Liver (tissue), 10 donors: ENCODE measurements at places on chromosomes 7 and 10.

- DNase-seq = no peak
Observed at GRCh38 chr7:148746135-148746534, 47.4 kb downstream of the CUL1 start.

GRCh38 chr10:79392506-79393176 lies 45.4 kb downstream of the PPIF start:
- no peak for DNase-seq

GRCh38 chr10:102283890-102284289 lies 38.6 kb downstream of the GBF1 start:
- DNase-seq = no peak

- no peak for DNase-seq
Observed at GRCh38 chr7:21690705-21691104, 147.9 kb downstream of the DNAH11 start.

- no peak for DNase-seq
Observed at GRCh38 chr7:135386776-135387175, 123.1 kb downstream of the CNOT4 start.

DNA sequence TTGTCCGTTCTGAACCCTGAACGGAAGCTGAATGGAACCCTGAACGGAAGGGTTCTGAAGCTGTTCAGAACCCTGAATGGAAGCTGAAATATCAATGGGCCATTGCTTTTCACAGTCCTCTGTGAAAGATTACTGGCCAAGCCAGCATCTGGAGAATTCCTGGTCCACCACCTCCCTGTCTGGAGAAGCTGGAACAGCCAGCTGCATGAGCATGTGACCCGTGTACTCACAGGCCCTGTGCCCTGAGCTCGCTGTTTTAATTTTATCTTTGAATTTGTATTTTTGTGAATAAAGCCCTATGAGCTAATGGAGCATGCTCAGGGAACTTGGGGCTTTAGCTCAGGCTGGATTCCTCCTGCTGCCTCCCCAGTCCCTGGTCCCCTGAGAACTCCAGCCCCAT lies 37.2 kb downstream of the HTRA1 start:
- DNase-seq = no peak

DNA sequence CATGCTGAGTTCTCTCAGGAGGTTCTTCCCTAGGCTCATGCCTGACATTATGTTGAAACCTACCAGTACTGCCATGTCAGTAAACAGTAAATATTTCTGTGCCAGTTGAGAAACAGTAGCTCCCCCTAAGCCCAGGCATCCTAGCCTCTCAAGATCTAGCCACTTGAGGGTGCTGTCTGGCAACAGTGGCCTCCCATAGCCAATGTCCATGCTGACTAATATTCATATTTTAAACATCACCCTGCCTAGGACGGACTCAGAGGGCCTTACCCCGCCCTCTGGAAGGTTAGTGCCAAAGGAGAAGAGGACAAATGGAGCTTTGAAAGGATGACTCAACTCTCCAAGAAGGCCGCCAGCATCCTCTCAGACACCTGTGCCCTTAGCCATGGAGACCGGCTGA lies 7.7 kb downstream of the ACSM6 start:
- DNase-seq = no peak

DNA sequence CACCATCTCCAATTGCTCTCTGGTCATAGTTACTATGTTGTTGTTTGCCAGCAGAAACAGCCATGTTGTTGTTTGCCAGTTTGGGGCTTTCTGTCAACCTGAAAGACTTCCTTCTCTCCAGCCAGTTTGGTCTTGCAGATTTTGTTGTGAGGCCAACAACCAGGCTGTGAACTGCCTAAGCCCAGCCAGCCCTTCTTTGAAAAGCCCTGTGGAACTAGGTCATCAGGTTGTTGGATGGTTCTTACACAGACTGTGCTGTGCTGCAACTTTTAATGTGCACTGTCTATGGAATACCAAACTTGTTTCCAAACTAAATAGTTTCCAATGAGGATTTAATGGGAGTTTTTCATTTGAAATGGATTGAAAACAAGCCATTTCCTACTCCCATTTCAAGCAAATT lies 592.7 kb upstream of the GALNT17 start:
- DNase-seq = no peak

DNA sequence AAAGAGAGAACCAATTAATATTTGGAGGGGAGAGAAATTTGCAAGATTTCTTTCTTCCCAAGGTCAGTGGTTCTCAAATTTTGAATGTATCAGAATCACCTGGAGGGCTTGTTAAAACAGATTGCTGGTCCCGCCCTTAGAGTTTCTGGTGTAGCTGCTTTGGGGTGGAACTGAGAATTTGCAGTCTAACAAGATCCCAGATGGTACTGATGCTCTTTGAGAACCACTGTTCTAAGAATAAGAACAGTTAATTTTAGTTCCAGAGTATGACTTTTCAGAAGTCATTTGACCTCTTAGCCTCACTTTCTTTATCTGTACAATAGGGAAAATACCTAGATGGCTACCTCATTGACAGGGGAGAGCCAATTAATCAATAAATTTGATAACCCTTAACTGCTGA lies 161.6 kb downstream of the PRKG1 start:
- DNase-seq = no peak

DNA sequence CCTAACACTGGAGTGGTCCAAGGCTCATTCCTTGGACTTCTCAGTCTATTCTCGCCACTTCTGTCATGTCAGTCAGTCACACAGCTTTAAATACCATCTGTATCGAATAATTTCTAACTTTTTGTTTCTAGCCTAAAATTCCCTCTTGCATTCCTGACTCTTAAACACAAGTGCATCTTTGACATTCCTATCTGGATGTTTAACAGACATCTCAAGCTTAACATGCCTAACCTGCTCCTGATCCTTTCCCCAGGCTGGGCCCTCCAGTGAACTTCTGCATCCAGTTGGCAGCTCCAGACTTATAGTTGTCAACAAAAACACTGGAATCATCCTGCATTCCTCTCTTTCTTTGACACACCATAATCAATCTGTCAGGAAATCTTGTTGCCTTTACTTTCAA lies 4.5 kb upstream of the ABCB4 start:
- no peak for DNase-seq

GRCh38 chr10:95840681-95841080 lies 67.1 kb upstream of the CC2D2B start:
- DNase-seq = no peak

DNA sequence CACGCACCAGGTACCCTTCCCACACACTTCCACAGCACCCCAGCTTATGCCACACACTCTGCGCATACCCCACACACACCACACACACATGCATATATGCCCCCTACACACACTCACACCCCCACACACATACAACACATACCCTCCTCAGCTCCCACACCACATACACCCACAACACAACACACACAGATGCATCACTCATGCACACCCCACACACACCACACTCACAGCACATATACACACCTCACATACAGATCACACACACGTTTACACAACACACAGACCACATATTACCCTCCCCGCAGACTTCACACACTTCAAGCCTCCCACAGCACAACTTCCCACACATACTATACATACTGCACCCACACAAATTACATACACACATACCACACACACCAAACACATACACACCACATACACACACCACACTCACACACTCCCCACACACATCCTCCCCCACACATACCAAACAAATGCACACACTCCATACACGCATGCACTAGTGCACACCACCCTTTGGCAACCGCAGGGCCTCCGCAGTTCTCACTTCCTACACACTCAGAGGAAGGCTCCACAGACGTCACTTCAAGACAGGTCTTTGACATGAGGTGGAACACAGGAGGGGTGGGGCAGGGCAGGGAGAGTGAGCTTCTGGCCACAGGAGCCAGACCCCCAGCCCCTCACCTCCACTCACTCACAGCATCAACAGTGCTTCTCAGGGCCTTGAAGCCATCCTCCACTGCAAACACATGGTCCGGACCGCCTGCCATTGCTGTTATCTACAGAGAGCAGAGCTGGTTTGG lies 18.5 kb upstream of the ANTXRL start:
- DNase-seq = peak; percentile 28

- DNase-seq = no peak
Observed at GRCh38 chr10:89601728-89602361, 43.2 kb downstream of the PANK1 start.

DNA sequence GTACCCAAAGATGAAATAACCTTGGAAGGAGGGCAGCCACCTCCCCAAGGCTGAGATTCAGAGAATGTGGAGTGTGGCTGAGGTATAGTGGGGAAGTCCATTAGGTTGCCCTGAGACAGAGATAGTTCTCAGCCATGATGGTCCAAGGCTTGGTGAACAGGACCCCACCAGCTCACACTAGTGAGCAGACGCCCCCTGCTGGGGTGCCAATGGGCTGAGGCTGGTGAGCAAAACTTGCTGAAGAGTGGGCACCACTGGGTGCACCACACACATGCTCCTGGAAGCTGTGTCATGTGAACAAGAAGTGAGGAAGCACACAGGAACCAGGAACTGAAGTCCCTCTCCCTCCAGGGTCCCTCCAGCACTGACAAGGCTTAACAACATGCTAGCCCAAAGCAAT lies 8.9 kb downstream of the FBXL13 start:
- DNase-seq = peak; percentile 60

DNA sequence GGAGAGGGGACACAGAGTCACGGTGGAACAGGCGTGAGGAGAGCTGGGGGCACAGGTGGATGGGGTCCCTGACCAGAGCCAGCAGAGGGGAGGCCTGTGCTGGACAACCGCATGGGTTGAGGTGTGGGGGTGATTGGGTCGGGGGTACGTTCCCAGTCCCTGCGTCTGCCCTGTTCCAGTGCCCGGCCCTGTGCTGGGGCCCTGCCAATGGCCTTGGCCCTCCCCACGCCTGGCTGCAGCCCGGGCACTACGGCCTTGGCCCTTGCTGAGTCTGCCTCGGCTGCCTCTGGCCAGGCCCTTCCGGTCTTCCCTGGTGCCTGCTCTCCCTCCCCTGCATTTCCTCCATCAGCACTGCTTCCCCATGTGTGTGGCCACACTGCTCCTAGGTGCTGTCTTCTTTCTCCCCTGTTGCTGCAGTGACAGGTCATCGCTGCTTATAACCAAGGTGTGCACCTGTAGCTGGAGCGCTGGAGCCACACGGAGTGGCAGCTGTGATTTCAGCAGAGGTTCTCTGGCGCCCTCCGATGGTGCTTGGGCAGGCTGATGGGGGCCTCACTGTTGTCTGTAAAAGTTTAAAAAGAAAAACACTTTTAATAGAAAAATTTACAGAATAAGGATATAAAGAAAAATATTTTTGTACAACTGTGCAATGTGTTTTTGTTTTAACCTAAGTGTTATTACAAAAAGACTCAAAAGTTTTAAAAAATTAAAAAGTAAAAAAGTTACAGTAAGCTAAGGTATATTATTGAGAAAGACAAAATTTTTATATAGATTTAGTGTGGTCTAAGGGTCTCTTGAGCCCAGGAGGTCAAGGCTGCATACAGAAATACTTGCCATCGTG lies 45.2 kb upstream of the BHLHA15 start:
- peak; percentile 71 for DNase-seq

GRCh38 chr10:70512149-70512639 lies 33.6 kb downstream of the PALD1 start:
- DNase-seq = no peak

DNA sequence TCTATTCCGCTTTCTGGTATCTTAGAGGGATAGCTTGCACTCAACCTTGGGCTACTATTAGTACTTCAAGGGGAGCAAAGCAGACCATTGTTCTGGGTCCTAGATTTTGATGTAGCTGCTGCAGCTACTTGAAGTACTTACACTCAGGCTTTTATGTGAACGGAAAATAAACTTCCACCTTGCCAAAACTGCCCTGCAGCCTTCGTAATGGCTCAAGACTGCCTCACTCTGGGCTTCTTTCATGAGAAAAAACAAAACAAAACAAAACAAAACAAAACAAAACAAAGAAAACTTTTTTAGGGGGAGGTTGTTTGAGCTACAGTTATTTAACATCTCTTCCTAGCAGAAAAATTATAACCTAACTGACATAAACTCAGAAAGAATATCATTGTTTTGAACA lies 19.4 kb upstream of the EPHB6 start:
- DNase-seq = no peak

DNA sequence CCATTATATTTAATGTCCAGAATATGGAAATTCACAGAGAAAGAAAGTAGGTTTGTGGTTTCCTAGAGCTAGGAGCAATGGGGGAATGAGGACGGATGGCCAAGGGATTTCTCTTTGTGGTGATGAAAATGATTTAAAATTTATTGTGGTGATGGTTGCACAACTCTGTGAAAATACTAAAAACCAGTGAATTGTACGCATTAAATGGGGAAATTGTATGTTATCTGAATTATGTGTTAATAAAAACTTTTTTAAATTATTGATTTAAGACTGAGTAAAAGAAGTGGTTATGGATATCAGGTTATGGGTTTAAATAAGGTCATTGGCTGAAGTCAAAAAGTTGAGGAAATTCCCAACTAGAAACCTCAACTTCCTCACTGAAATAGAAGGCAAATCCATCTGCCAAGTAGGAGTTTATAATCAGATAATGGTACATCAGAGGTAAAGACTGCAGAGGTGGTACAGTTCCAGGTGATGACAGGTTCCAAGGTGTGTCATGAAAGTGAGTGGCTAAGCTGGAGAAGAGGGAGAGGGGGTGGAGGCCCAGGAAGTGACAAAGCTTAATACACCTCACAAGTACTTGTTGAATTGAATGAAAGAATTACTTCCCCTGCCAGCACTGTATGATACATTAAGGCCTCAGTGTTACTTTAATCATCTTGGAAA lies 68.9 kb upstream of the CCDC71L start:
- DNase-seq = no peak

DNA sequence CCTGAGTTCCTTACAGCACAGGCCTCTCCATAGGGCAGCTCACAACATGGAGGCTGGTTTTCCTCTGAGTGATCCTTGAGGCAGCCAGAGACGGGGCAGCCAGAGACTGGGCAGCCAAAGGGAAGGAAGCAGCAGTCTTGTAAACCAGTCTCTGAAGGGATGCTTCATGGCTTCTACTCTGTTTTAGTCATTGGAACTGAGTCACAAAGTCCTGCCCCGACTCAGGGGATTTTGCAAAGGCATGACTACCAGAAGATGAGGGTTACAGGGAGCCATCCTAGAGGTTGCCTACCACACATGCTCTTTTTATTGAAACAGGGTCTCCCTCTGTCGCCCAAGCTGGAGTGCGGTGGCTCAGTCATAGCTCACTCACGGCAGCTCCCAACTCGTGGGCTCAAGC lies 44.4 kb upstream of the COMMD3 start:
- no peak for DNase-seq

- no peak for DNase-seq
Observed at GRCh38 chr10:104170610-104171254, 48.8 kb downstream of the SFR1 start.

GRCh38 chr7:34011696-34012095 lies 106.4 kb downstream of the BMPER start:
- DNase-seq = no peak

GRCh38 chr10:131858583-131859340 lies 42.0 kb upstream of the PPP2R2D start:
- no peak for DNase-seq

GRCh38 chr10:49053053-49053997 lies 62.0 kb downstream of the VSTM4 start:
- no peak for DNase-seq
